ENCODE measurements at places on chromosomes 7 and 10.
A peak's percentile ranks its signal among the peaks of the same experiment; 100 is the strongest.

- no peak for DNase-seq
Measured at GRCh38 chr7:82595176-82595575, 151.6 kb upstream of the CACNA2D1 start.

DNA sequence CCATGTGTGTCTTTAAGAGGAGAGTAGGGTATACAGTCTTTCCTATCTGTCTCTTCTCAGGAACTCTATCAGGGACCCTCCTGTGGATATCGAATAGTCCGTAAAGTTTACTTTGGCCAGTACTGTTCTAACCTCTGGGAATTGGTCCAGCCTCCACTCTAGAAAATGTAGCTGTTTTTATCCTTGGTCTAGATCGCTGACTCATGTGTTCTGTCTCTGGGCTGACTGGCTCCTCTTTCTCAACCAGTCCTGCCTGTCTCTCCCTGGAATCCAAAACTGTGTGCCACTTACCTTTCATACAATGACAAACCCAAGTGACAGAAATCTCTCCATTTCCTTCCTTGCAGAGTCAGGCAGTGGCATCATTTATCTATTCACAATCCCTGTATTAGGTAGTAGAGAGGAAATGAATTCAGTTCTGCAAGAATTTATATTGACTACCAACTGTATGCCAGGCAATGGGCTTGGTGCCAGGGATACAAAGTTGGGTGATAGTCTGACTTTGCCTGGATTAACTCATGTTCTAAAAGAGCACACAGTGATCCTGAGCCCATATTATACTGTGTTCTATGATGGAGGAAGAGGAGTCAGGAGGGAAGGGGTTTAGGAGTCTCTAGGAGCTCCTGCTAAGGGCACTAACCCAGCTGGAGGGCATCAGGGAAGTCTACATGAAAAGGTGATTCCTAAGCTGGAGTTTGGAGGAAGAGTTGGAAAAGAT lies 232.7 kb downstream of the LRMDA start:
- DNase-seq = no peak

GRCh38 chr10:58291538-58292174 lies 22.7 kb downstream of the CISD1 start:
- DNase-seq = peak; percentile 49

DNA sequence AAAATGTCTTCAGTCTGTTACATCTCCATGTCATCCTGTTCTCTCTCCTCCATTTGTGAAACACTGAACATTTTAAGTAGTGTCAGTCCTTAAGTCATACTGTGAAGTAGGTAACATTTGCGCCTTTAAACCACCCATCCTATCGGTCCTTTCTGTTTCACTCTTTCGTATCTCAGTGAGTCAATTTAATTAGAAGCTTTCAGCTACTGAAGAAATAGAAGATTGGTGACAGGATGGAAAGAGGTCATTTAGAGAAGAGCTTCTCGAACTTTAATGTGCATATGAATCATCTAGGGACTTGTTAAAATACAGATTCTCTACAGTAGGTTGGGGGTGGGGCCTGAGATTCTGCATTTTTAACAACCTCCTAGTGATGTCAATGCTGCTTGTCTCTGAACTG lies 113.4 kb downstream of the SRI start:
- no peak for DNase-seq

DNA sequence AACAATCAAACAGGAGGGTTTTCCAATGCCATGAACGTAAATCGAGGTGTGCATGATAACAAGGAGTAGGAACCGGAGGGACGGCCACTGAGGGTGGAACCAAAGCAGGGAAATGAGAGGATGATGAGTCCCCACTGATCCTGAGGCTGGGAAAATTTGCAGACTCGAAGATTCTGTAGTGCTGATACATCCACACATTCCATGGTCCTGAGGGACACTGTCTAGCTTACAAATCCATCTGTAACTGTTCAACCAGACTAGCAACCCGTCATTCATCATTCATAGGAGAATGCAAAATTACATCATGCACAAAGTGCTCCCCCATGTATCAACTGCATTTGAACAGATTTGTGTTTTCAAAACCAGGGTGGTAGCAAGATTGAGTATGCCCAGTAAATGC lies 189.7 kb downstream of the PTPRN2 start:
- no peak for DNase-seq

DNA sequence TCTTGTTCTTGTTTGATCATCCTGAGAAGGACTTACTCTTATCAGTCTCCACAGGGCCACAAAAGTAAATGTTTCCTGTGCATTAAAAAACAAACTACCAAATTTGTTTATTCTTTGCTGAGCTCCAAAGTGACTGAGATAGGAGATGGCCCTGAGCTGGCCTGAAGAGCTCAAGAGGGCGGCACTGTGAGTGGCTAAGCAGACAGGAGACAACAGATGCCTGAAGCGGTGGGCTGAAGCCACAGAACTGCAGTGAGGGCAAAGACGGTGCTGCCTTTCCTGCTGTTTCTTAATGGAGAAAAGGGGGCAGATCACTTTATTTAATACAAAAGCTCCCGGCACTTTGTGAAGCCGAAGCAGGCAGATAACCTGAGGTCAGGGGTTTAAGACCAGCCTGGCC lies 379.6 kb downstream of the ARL4A start:
- DNase-seq = no peak

DNA sequence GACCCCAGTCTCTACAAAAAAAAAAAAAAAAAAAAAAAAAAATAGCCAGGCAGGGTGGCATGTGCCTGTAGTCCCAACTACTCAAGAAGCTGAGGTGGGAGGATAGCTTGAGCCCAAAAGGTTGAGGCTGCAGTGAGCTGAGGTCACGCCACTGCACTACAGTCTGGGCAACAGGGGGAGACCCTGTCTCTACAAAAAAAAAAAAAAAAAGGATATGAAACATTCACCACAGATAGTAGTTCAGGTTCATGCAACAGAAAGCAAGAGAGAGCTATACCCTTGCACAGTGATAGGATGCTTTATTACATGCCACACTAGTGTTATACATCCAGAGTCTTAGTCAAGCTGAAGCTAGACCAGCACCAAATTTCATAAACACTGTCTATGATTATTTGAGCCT lies 148.4 kb upstream of the KAT6B start:
- no peak for DNase-seq

- DNase-seq = no peak
Measured at GRCh38 chr7:46173476-46174195, 252.6 kb upstream of the IGFBP3 start.

GRCh38 chr7:1121476-1121875 lies 33.6 kb downstream of the GPER1 start:
- no peak for DNase-seq

- DNase-seq = no peak
Measured at GRCh38 chr10:117094856-117095255, 43.2 kb downstream of the VAX1 start.

DNA sequence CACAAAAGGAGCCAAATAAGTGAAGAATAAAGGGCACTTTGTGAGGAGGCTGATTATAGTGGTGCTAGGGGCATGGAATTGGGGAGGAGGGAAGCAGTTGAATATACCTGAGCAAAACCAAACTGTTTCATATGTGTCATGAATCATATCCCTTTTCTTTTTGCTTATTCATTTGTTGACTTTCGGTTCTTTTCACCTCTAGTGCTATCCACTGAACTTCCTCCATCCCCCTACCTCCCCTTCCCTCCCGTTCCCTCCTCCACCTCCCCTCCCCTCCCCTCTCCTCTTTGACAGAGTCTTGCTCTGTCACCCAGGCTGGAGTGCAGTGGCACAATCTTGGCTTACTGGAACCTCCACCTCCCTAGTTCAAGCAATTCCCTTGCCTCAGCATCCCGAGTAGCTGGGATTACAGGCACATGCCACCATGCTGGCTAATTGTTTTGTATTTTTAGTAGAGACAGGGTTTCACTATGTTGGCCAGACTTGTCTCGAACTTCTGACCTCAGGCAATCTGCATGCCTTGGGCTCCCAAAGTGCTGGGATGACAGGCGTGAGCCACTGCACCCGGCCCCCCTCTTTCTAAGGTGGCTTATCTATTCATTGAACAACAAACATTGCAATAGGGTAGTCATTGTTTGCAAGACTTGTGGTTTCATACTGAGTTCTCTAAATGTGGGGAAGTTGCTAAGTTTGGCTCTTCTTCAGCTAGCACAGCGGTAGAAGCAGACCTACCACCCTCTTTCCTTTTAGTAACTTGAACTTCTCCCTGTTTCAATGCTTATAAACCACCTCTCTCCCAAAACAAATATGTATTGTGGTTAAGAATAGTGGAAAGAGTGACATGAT lies 150.4 kb upstream of the PRPS1L1 start:
- DNase-seq = no peak

GRCh38 chr7:7693881-7694280 lies 24.5 kb downstream of the RPA3 start:
- no peak for DNase-seq

GRCh38 chr7:101186844-101187428 lies 6.8 kb upstream of the NAT16 start:
- DNase-seq = no peak

- no peak for DNase-seq
Measured at GRCh38 chr10:106661767-106662140, 502.8 kb downstream of the SORCS1 start.

DNA sequence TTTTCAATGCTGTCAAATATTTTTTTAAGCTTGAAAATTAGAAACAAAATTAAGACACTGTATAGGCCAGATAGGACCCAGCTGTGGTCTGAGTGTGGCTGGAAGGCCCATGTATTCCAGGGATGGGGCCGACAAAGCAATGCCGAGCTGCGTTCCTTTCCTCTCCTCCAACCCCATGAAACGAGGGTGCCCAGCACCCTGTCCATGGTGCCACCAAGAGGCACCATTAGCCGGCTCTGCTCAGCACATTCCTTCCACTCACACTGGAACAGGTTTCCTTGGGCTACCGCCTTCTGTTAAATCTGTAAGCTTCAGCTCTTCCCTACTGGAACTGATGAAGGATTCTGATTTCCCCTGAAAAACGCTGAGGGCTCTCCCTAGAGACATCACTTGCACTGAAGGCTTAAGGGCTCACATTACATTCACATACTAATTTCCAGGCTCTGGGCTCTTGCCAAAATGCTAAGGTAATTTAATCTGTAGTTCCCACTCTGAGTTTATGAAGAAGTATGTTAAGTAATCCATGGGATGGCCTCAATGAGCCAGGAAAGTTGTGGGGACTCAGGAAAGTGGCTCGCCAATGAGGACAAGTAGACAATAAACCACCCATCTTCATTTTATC lies 73.7 kb upstream of the CAMK2B start:
- DNase-seq = no peak

GRCh38 chr10:11907914-11908313 lies 84.8 kb downstream of the PROSER2 start:
- no peak for DNase-seq

- no peak for DNase-seq
Measured at GRCh38 chr10:43707770-43708169, 59.1 kb upstream of the ZNF32 start.

- no peak for DNase-seq
Measured at GRCh38 chr10:26755443-26755903, 58.0 kb downstream of the PDSS1 start.

- DNase-seq = peak; percentile 49
Measured at GRCh38 chr10:96043893-96044715, 721 bp downstream of the CCNJ start.

- peak; percentile 11 for DNase-seq
Measured at GRCh38 chr10:79905322-79906314, 43.3 kb downstream of the SFTPD start.

- no peak for DNase-seq
Measured at GRCh38 chr10:34746094-34746493, 69.0 kb downstream of the PARD3 start.

- no peak for DNase-seq
Measured at GRCh38 chr7:142711196-142711595, 38.1 kb upstream of the PRSS1 start.

DNA sequence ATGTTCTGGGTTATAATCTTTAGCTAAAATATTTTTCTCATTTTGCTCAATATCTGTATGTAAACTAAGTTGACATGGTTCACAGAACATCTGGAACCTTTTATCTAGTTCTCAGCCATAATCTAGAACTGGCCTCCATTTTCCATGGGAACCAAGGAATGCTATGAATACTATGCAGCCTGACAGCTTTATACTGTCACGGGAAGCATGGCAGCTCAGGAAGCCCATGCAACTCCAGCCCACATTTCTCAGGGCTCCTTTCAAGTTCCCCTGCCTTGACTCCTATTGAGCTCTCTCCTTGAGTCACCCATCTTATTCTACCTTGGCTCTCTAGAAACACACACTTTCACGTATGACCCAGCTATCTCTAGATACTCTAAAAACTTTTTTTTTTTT lies 36.6 kb upstream of the PRKAR2B start:
- DNase-seq = no peak

DNA sequence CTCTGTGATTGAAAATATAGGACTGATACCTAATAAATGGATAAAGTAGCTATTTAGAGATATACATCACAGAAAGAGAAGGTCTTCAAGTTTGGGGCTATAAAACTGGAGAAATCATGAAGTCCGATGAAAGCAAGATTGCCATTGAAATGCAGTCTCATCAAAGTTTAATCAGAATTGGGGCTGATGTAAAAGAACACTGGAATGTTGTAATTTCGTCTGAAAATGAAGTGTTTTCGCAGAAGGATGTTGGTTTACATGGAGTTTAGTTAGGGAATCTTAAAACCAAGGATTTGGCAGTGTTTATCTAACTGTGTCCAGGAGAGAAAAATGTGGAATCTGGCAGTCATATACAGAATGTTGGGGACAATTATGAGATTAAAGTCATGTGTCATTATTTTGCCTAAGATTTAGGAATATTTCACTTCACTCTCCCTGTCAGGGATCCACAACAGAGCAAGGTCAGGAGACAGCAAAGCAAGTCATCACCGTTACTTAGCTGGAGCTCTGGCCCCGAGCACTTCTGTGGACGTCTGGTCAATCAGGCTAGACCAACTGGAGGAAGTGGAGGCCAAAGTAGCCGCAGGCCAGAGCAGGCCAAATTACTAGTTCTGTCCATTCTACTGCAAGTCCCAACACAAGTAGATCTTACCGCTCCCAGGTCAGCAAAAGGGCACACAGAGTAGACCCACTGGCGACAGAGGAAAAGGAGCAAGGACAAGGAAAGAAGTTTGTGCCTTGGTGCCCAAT lies 37.0 kb downstream of the EPDR1 start:
- no peak for DNase-seq

- no peak for DNase-seq
Measured at GRCh38 chr7:116591202-116592040, 66.6 kb downstream of the CAV1 start.

GRCh38 chr7:153567426-153567825 lies 484.8 kb upstream of the DPP6 start:
- no peak for DNase-seq

DNA sequence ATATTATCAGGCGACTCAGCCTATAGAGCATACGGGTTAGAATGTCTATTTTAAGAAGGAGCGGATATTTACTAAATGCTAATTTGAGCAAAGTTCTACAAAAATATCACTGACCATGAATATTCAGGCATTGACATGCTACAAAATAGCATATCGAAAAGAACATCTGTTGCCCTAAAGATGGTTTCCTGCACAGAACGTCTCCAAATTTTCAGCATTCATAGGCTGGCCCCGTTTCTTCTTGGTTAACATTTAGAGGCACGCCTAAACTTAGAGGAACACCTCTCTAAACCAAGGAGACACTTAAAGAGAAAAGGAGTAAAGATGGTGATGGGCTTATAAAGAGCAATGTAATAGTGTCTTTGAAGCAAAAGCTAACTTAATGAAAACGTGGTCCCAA lies 1.3 kb upstream of the MINPP1 start:
- DNase-seq = no peak

- no peak for DNase-seq
Measured at GRCh38 chr10:97898429-97898828, 48.8 kb downstream of the GOLGA7B start.

- no peak for DNase-seq
Measured at GRCh38 chr7:127383123-127383835, 9.2 kb downstream of the ZNF800 start.
